Aorta (tissue), 5 donors: ENCODE measurements at places on chromosomes 11 and 22. TPM values are rescaled to one million over a fixed set of nuclear protein-coding genes. Genes with fewer than 3 reads are reported as not detected.

Gene FOSL1
- total RNA-seq = 31.9 TPM

- DNase-seq = peak; percentile 56
Observed at GRCh38 chr22:29480512-29481264, 670 bp downstream of the NEFH start.

- DNase-seq = no peak
Observed at GRCh38 chr11:12702999-12703453, 28.8 kb downstream of the TEAD1 start.

- DNase-seq = no peak
Observed at GRCh38 chr22:45072322-45072903, 62.6 kb upstream of the PHF21B start.

DNA sequence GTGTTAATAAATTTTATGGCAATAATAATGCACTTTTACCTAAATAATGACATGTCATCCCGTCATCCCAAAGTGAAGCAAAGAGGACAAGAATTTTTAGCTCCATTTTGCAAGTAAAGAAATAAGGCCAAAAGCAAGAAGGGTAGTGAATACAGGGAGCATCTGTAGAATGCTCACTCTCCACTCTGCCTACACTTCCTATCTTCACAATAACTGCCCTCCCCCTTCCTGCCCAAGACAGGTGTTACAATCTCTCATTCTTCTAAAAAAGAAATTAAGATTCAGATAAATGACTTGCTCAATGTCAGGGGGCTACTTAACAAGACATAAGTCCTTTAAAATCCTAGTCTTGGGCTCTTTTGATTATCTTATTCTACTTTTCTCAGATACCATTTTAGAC lies 8.9 kb downstream of the RDX start:
- DNase-seq = no peak

GRCh38 chr11:105592035-105592434 lies 17.8 kb upstream of the GRIA4 start:
- DNase-seq = no peak

GRCh38 chr11:25755918-25756584 lies 575.9 kb upstream of the ANO3 start:
- no peak for DNase-seq
